Hematopoietic multipotent progenitor cell treated with erythropoietin and hydrocortisone succinate and interleukin-3 and kit ligand, for 8 days (in vitro differentiated cells): ENCODE measurements at places on chromosomes 4 and X.

DNA sequence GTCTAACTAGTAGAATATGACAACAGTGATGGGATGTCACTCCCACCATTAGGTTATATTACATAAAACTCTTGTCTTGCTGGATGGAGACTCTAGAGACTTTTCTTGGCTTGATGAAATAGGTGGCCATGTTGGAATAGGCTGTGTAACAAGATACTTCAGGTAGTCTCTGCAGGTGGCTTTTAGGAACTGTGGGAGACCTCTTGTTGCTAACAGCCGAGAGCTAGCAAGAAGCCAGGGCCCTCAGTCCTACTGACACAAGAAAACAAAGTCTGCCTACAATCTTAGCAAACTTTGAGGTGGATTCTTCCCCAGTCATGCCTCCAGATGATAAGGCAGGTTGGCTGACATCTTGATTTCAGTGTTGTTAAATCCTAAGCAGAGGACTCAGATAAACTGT, 72.5 kb downstream of the GNL3L start:
- DNase-seq = peak; percentile 2

DNA sequence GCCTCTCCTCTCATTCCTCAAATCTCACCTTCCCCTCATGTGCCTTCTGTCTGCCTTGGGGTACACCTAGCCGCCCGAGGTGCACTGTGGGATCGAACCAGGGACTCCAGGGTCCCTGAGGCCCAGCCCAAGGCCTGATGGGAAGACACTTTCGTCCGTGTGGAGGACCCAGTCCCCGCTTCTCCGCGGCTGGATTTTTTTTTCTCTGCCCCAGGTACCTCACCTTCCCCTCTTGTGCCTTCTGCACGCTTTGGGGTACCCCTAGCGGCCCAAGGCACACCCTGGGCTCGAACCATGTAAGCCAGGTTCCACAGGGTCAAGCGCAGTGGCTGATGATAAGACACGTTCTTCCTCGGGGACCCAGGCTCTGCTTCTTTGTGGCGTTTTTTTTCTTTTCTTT, 530.7 kb downstream of the CWH43 start:
- DNase-seq = no peak

DNA sequence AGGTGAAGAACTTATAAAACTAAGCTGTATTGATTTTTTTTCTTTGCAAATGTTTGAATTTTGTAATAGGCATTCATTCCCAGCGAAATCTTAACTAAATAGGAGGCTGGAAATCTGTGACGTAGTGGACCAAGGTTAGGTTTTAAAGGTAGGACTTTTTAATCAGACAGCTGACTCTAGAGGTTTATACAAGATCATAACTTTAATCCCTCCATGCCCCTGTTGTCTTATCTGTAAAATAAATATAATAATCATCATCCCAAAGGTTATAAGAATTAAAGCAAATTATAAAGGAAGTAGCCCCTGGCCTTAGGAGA, 101.3 kb downstream of the SHROOM3 start:
- no peak for DNase-seq

DNA sequence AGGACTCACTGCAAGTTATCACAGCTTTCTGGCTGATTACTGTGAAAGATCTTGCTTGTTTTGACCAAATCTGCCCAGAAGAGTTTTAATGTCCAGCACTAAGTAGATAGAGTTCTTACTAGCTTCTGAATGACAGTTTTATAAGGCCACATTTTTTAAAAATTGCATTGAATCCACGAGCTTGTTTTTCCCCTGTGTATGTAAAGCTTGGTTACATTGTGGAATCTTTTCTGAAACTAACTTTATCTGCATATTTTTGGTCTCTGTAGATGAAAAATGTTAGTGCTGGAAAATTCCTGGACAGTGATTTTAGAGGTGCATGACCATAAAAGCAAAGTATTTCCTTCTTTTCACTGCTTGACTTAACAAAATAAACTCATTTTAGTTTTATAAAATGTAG, 650.3 kb upstream of the FAM241A start:
- no peak for DNase-seq

DNA sequence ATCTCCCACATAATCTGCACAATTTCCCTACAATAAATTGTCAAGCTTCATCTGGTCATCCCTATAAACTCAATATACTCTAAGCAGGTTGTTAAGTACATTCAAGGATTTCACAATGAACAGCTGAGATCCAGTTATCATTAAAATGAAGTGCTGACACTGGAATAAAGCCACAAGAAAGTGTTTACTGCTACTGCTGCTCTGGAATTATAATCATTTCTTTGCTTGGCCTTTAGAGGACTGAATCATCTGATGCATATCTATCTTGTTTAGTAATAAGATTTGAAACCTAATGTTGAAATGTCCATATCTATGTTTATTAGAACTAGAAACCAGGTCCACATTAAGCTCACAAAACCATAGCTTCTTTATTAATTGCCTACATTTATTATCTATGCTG, 338.6 kb upstream of the ZFP42 start:
- DNase-seq = no peak

DNA sequence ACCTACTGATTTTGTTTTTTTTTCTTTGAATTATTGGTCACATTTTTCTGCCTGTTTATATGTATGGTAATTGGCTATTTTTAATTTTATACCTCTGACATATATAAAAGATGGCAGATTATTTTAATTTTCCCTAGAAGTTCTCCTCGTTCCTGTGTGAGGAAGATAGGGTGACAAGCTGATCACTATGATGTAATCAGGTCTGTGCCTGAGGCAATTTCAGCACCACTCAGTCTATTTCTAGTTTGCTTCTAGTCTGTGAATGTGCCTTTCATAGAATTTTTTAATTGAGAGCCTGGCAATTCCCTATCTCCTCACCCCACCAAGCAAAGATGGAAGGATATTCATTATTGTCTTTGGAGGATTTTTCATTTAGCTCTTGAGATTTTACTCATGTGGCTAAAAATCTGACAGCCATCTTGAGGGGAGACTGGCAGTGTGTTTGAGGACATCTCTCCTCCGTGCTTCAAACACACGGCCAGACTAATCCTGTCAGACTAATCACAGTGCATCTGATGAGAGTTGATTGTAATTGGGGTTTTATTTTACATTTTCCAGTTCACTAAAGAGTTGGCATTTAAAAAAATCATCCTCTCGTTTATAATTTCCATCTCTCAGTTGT, 500.3 kb downstream of the TRIML1 start:
- DNase-seq = no peak

DNA sequence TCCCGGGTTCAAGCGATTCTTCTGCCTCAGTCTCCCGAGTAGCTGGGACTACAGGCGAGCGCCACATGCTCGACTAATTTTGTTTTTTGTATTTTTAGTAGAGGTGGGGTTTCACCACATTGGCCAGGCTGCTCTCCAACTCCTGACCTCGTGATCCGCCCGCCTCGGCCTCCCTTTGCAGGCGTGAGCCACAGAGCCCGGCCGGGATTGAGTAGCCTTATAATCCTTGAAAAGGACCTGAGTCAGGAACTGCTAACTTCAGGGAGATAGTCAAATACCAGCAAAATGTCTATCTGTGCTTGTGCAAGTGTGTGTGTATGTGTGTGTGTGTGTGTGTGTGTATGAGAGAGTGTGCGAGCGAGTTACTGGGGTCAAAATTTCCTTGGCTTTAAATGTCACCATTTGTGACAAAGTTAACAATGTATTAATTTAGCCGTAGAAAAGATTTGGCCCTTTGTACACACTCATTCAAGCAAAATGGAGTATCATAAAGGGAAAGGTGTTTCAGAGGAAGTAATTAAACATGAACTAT, 1.8 kb upstream of the KDM6A start:
- peak; percentile 24 for DNase-seq

- DNase-seq = peak; percentile 15
Measured at GRCh38 chr4:6939761-6940743, 30.4 kb downstream of the TBC1D14 start.

GRCh38 chrX:154840856-154841255, 6.4 kb upstream of the SMIM9 start:
- DNase-seq = peak; percentile 77

DNA sequence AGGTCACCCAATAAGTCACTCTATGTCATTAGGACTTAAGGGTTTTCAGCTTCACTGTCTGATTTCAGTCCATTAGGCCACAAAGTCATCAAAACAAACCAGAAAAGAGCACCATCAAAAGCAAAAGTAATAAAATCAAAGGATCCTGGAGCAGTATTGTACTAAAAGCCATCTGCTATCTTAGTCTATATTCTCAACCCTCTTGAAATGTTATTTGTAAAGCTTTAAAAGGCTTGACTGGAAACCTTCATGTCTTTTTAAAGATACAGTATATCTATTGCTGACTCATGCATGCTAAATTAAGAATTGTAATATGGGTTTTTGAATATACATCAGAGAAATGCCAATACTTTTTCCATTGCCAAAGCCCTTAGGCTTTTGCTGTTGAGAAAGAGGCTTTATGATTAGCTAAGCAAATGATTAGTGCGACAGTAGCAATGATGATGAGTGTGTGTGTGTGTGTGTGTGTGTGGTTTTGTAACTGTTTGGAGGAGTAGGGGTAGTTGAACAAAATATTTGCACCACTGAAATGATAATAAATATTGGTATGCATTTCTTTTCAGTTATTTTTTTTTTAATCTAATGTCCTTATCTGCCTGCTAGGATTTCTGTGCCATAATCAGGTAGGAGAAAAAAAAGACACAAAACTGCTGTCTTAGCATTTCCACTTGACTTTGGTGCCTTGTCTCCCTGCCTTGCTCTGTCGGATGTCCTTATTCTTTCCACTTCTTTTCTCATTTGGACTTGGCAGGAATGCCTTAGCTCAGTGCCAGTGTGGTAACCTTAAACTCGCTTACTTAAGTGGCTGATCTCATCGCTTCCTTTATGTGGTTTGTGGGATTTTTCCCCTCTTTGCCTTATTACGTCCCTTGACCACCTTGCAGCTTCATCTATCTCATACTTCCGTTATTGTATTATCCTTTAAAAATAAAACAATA, 119.7 kb downstream of the PCDH7 start:
- no peak for DNase-seq

DNA sequence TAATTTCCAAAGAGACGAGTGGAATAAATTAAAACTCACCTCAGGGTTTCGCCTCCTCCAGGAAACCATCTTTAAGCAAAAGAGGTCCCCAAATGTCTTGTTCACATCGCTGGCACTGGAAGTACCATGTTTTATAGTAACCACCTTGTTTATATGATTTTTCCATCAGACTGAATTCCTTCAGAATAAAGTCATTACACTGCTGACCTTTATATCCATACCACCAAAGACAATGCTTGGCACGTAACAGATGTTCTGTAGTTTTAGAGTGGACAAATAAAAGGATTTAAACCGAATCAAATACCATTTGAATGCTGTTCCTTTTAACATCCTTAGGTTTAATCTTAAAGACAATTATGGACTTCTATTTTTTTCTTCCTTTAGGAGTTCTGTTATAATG, 4.7 kb downstream of the NUDT6 start:
- no peak for DNase-seq

GRCh38 chr4:55756208-55756607, 63.4 kb upstream of the EXOC1L start:
- DNase-seq = no peak

DNA sequence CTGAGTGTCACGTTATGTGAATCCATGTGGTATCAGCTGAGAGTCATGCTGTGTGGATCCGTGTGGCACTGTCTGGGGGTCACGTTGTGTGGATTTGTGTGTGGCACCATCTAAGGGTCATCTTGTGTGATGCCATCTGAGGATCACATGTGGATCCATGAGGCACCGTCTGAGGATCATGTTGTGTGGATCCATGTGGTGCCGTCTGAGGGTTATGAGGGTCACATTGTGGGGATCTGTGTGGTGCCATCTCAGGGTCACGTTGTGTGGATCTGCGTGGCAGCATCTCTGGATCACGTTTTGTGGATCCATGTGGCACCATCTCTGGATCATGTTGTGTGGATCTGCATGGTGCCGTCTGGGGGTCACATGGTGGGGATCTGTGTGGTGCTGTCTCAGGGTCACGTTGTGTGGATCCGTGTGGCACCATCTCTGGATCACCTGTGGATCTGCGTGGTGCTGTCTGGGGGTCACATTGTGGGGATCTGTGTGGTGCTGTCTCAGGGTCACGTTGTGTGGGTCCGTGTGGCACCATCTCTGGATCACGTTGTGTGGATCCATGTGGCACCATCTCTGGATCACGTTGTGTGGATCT, 6.9 kb downstream of the PDE6B start:
- no peak for DNase-seq

DNA sequence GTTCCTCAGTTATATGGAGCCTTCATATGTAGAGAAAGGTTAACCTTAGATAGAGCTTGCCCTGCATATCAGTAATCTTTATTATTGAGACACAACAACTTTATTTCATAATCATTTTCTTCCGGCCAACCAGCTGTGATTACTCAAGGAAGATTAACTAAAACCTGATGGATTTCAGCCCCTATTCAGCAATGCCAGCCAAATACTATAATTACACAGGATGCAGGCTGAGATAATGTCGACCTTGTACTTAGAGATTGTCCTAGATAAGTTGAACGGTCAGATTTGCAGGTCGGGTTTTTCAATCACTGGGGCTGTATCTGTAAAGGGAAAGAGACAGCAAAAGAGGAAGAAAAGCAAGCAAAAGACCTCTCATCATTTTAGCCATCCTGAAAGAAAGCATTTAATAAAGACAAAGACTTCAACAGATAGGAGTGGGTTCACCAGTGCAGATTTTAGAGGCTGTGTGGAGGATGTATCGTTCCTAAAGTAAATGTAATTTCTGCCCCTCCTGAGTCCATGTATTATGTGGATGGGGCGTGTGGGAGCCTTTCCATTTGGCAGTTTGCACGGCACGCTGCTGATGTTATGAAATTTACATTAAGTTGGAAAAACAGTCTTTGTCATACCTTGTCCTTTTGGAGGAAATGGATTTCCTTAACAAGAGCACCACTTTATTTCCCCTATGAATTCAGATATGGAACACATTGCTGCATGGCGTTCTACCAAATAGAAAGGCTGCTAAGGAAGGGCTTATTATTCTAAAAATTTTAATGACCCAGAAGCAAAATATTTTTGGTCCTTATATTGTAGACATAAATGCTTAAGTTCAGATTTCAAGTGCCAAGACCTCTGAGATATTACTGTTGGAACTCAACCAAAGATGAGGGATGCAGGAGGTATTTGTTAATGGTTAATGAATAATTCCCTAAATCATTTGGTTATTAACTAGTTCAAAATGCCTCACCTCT, 496.7 kb downstream of the SPRY1 start:
- DNase-seq = no peak

GRCh38 chr4:7209699-7210098, 17.4 kb downstream of the SORCS2 start:
- no peak for DNase-seq

DNA sequence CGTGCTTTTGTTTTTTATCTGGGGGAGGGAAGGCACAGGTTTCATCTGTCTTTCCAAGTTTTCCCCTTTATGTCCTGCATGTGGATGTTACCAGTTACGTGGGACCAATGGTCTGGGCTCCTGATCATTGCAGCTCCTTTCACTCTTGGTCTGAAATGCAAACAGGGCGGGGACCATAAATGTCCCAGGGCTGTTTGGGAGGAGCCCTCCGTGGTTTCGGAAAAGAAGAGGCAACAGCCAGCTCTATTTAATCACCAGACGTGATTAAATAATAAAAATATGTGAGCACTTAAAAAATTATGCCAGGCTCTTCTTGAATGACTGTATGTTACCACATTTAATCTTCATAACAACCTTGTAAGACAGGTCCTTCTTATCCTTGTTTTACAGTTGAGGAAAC, 30.8 kb upstream of the C1GALT1C1 start:
- peak; percentile 9 for DNase-seq

- no peak for DNase-seq
Measured at GRCh38 chr4:30875658-30876269, 155.6 kb downstream of the PCDH7 start.

- peak; percentile 2 for DNase-seq
Measured at GRCh38 chrX:134626434-134626833, 31.8 kb downstream of the PLAC1 start.

- no peak for DNase-seq
Measured at GRCh38 chrX:14837155-14837554, 35.7 kb downstream of the FANCB start.
